ENCODE measurements at places on chromosomes 1 and 21.

- DNase-seq, result no peak
Measured at GRCh38 chr1:82879701-82880305, 1079.1 kb downstream of the ADGRL2 start.

GRCh38 chr1:55472115-55472514 is 257.0 kb upstream of the USP24 start:
- DNase-seq, result no peak

DNA sequence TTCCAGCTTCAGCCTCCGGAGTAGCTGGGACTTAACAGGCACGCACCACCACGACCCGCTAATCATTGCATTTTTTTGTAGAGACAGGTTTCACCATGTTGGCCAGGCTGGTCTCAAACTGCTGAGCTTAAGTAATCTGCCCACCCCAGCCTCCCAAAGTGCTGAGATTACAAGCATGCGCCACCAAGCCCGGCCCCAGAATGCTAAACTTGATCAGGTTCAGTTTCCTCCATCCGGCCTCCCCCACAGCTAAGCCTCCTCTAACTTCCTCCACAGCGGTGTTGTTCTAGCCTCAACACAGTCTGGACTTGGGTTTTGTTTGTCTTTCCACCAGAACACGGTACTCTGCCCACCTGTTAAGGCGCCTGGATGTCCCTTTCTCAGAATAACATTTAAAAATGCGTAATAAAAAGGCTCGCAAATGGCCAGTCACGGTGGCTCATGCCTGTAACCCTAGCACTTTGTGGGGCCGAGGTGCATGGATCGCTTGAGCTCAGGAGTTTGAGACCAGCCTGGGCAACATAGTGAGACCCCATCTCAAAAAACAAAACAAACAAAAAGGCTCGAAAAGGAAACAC is 2.4 kb downstream of the PARP1 start:
- peak; percentile 39 for DNase-seq

DNA sequence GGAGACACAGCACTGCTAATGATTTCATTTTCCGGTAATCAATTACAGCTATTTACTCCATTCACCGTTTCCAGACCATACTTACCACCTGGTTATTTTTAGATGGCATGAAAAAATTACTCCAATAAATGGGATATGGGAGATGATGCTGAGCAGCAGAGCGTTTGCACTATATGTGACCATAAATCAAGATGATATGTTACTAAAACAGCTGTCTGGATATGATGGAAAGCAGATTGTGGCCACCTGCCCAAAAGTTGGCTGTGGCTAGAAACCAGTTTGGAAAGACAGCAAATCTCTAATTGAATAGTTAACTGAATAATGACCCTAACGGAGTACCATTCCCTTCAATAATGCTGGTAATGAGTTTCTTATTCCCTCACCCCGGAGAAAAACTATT is 22.5 kb upstream of the KCTD3 start:
- DNase-seq, result no peak

GRCh38 chr21:36465478-36465877 is 14.4 kb downstream of the CLDN14 start:
- DNase-seq, result no peak

- DNase-seq, result no peak
Measured at GRCh38 chr1:54663725-54664124, 22.1 kb downstream of the MROH7 start.

- no peak for DNase-seq
Measured at GRCh38 chr1:18491168-18491567, 10.4 kb downstream of the KLHDC7A start.

DNA sequence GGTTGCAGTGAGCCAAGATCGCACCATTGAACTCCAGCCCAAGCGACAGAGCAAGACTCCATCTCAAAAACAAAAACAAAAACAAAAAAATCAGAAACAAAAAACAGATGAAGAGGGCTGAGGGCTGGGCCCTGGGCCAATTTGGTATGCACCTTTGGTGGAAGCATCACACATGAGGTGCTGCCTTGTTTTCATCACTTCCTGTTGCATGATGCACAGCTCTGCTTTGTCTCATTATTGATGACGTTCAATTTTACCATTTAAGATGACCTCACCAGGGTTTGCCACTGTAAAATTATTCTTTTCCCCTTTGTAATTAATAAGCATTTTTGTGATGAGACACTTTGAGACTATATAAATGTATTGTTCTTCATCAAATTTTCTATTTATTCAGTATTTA is 9.8 kb upstream of the IFNAR2 start:
- DNase-seq, result no peak

DNA sequence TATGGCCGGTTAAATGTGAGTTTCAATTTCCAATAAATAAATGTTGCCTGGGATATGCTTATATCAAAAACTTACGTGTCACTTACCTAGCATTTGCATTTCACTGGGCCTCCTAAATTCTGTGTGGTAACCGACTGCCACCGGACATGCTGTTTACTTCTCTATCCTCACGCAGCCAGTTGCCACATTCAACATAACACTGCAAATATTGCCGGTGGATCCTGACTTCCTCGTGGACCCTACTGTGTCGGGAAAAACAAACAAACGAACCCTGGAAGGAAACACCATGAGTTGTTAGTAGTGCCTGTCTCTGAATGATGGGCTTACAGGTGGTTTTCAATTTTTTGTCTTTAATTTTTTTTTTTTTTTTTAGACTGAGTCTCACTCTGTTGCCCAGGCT is 54.1 kb downstream of the RIPK4 start:
- no peak for DNase-seq

DNA sequence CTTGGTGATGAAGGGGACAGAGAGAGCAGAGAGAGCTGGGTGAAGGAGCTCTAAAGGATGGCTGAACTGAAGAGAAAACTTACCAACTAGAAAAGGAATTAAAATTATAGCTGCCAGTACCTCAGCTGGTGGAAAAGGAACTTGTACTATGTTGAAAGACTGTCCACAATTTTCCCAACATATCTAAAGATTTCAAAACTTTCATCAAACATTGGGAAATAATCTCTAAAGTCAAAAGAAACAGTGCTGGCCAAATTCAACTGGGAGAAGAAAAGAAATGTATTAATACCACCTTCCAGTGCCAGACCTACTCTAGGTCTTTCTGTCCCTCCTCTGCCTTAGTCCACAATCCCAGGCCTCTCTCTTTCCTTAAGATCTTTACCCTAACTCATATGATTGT is 6.1 kb downstream of the SMG5 start:
- DNase-seq, result no peak

DNA sequence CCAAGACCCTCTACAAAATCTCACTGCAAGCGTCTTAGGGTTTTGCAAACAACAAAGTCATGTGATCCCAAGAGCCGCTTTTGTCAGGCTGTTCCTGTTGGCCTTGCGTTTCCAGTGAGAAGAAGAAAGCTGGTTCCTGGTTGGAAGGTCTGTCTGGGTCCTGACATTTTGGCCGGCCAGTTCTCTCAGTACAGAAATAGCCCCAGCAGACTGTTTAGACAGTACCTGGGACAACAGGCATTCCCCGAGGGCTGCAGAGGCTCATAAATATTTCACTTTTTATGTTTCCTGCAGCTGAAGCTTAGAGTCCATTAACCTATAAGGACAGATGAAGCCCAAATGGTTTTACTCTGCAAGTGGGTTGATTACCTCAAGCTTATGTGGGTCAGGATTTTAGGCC is 8.6 kb downstream of the GPR137B start:
- DNase-seq, result no peak

GRCh38 chr21:37458669-37459276 is 92.2 kb downstream of the DYRK1A start:
- no peak for DNase-seq

DNA sequence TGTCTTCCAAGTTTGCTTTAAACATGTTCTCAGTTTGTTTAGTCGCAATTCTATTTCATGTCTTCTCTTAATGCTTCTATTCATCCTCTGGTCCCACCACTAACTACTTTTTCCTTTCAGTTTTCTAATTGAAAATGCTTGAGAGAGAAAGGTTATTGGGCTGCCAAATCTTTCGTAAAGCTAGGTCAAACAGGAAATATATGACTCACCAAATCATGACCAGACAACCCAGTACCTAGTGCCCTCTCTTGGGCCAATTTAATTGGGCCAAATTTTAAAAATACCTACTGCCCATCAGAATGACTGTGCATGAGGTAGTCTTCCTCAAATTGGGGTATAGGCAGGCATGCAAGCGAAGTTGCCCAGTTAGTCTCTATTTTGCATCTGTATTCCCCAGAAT is 295.4 kb upstream of the PBX1 start:
- no peak for DNase-seq

GRCh38 chr1:15254559-15254958 is 7.5 kb downstream of the FHAD1 start:
- no peak for DNase-seq

- no peak for DNase-seq
Measured at GRCh38 chr1:12460911-12461621, 156.9 kb downstream of the DHRS3 start.

GRCh38 chr1:51946300-51946699 is 44.2 kb downstream of the RAB3B start:
- no peak for DNase-seq

DNA sequence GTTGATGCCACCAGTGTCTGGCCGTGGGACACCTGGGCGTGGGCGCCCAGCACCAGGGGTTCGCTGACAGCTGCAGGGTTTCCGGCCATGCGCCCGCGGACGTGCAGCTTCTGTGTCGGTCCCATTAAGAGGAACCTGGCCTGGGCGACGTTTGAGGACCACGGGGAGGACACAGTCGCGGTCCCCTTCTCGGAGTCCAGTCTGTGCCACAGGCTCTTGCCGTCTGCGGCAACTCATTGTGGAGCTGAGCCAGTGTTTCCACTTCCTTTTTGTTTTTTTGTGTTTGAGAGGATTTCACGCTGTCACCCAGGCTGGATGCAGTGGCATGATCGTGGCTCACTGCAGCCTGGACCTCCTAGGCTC is 1.6 kb upstream of the C1orf159 start:
- no peak for DNase-seq

DNA sequence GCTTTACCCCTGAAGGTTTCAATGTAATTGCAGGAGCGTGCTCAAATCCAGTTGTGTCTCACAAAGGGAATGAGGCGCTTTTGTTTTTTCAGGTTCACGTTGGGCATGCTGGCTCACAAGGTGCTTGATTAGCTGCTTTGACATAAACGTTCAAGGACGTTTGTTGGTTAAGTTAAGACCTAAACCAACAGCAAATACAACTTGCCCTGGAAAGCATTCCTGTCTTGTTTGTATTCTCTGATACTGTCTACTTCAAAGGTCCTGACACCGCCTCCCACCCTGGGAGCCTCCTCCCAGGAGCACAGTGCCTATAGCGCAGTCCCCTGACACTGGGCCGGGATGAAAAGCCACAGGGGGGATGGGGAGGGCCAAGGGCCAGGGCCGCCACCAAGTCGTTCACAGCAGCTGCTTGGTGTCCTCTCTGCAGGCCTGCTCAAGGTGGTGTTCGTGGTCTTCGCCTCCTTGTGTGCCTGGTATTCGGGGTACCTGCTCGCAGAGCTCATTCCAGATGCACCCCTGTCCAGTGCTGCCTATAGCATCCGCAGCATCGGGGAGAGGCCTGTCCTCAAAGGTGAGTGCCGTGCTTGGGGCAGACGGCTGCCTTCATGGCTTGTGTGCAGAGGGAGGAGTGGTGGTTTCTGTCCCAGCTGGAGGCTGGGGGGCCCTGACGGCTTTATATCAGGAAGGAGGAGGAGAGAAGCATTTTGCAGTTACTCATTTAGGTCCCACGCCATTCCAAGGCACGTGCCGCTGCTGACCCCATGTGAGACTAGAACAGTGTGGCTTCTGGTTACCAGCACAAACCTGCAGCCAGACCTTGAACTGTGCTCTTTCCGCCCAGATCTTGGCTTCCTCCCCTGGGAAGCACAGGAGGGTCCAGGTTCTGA is 6.1 kb downstream of the FAM3B start:
- no peak for DNase-seq

DNA sequence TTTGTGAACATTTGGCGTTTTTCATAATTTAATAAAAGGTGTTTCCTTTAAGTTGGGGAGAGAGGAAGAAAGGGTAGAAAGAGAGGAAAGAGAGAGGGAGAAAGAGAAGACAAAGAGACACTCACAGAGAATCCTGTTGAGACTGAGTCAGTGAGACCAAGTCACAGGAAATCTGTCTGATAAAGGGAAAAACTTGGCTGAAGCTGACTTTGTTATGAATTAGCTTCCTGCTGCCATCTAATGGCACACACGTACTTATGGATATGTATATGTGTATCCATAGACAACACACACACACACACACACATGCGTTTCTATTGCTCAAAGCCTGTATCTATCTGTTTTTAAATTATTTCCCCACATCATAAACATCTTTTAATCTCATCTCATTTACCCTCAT is 42.5 kb upstream of the DISC1 start:
- DNase-seq, result peak; percentile 3

GRCh38 chr1:189657715-189658114 is 819.9 kb downstream of the BRINP3 start:
- DNase-seq, result no peak

DNA sequence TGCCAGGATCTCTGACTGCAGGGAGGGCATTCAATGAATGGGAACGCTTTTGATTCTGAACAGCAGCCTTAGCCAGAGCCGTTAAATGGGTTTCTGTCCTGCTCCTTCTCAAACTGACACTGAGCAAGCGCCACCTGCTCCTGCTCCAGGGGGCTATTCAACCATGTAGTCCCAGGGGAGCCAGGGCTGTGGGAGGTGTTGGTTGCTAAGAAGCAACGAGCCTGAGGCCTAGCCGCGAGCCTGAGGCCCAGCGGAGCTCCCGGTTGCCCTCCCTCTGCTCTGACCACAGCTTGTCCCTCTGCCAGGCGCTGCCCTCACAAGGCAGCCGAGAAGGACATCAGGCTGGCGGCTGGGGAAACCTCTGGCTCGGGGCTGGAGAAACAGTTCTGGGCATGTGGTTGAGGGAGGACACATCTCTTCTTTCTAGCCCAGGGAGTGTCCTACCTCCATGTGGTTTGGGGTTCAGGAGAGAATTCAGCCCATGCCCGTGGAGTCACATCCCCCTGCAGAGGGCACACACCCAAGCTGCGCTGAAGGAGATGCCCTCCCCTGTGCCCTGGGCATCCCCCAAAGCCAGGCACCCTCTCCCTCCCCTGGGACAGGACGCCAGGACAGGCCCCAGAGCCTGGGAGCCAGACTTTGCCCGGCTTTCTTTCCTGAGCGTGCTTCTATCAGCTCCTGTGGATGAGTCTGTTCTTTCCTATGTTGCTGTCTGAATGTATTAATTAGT is 18.0 kb downstream of the PCP4 start:
- DNase-seq, result no peak

DNA sequence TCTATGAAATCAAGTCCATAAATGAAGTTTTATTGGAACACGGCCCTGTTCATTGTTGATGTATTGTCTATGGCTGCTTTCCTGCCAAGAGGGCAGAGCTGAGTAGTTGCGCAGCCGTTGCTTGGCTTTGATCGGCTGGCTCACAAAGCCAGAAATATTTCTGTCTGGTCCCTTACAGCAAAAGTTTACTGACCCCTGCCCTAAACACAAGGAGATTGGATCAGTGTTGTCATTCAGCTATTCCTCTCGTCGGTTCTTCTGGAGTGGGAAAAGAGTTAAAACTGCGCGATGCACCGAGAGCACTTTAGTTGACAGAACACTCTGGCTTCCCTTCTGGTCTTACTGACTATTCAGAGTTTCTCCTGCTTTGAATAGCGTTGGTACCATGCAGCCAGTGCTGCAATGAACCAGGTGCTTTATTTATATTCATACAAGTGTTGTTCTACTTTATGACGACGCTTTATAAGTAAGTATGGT is 868 bp downstream of the ZBTB40 start:
- peak; percentile 36 for DNase-seq
